ENCODE measurements at places on chromosomes 6 and 20.

- DNase-seq: no peak
Observed at GRCh38 chr20:36866164-36866563, 9.8 kb upstream of the TLDC2 start.

DNA sequence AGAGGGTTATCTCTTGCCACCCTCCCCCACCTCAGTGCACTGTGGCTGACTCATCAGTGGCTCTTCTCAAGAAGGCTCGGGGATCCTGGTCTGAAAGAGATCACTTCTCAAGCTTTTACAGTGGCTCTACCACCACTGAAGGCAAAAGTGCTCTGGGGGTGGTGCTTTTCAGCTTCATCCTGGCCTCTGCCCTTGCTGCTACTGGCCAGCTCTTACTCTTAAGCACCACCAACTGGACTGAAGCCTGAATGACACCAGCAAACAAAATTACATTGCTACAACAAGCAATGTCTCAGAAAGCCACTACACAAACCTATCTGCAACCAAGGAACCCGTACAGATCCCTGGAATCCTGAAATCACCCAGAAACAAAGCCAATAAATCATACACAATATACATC lies 402.1 kb downstream of the EPHA7 start:
- DNase-seq: no peak

- DNase-seq: no peak
Observed at GRCh38 chr6:20559924-20560551, 25.8 kb downstream of the CDKAL1 start.

DNA sequence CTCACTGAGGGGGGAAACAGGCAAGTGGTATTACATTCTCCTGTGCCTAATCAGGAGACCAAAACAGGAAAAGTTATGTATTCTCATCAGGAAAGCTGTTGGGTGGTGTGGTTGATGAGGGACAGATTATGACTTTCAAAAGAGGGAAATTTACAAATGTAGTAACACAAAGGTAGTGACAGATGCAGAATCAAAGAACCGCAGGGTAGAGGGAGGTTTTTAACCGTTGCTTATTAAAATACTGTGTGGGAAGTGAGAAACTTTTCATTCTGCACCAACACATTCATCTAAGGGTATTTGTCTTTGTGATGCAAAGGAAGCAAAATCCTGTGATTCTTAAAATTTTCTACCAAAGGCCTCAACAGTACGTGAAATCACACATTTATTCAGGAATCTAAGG lies 288.2 kb upstream of the MAN1A1 start:
- no peak for DNase-seq

GRCh38 chr6:13259393-13259792 lies 68.9 kb downstream of the TBC1D7 start:
- DNase-seq: no peak

- DNase-seq: no peak
Observed at GRCh38 chr20:61879303-61879620, 186.4 kb downstream of the TAF4 start.

DNA sequence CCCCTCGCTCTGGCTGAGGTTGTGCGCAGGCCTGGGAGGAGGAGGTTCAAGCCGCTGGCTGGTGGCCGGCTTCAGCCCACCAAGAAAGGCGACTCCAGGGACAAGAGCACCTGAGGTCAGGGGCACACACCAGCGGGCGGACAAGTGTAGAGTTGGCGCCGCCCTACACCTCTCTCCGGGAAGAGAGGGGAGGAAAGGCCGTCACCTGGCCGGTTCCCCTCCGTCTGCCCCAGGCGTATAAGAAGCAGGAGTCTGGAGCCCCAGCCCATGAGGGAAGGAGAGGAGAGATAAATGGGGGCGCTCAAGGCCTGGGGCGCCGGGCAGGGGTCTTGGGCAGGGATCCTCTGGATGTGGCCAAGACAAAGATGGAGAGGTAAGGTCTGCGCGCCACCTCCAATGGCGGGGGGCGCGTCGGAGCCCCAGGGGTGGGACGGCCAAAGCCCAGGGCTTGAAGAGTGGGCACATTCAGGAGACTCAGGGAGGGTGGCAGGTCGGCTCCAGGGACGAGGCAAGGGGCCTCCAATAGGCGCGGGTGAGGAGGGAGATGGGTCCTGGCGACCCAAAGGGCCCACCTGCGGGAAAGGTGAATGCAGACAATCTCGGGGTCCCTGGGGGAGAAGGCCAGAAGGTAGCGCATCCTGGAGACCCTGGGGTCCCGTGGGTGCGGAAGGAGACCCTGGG lies 826 bp downstream of the RIMS4 start:
- DNase-seq: no peak

DNA sequence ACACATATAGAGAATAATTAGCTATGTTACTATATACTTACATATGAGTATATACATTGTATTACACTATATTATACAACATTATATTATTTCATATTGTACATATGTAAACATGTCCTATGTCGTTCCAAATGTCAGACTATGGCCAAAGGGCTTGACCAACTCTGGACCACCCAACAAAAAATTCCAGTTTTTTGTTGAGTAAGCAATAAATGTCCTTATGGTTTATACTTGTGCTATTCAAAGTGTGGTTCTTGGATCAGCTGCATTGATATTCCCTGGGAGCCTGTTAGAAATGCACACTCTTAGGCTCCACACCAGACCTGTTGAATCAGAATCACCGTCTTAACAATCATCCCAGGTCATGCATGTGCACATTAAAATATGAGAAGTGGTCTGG lies 225.4 kb upstream of the ZFP64 start:
- DNase-seq: no peak
